SJSA1 (cell line): ENCODE measurements at places on chromosomes 2 and 18. TPM values are rescaled to one million over a fixed set of nuclear protein-coding genes. Genes with fewer than 3 reads are reported as not detected.

Gene SP100
- 42.2 and 63.3 TPM in 2 replicates for total RNA-seq

Gene CDKL4
- total RNA-seq, result 0.34 and 0.85 TPM in 2 replicates

DNA sequence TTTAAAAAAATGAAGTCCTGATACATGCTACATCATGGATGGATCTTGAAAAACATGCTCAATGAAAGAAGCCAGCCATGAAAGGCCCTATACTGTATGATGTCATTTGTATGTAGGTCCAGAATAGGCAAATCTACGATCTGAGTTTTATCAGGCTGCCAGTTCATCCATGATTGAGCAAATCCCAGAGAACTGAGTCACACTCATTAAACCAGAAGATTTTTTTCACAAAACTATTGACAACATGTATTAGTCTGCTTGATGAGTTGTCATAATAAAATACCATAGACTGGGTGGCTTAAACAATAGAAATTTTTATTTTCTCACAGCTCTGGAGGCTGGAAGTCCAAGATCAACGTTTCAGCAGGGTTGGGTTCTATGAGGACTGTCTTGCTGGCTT is 130.7 kb downstream of the MREG start:
- DNase-seq, result no peak
- H3K36me3 ChIP-seq, result no peaks in the 10 kb centered on the region
- no peaks in the 10 kb centered on the region for H3K27me3 ChIP-seq
- H3K27ac ChIP-seq, result no peak overlapping the region

Gene ALK
- total RNA-seq, result not detected in 2 replicates

DNA sequence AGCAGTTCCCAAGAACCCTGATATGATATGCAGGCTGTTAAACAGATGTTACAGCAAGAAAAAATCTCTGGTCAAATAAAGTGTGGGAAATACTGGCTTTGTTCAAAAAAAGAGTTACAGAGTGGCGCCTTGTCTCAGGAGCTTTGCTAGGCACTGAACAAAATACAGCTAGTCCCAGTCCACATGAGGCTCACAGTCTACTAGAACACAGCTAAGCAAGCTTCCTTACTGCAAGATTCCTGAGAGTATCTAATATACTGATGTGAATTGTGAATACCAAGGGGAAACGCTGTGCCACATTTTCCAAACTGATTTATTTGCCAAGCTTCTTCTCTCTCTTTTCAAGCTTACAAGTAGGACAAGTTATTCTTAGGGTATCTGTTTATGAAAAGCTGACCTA is 188.8 kb upstream of the NABP1 start:
- peaks cover 19% of the 10 kb centered on the region for H3K4me1 ChIP-seq
- H3K27ac ChIP-seq, result no peak overlapping the region
- no peak for DNase-seq
- no peaks in the 10 kb centered on the region for H3K36me3 ChIP-seq
- no peaks in the 10 kb centered on the region for H3K27me3 ChIP-seq

GRCh38 chr2:43086451-43087221 is 139.8 kb downstream of the ZFP36L2 start:
- H3K27ac ChIP-seq, result peak overlapping the region; percentile 93
- H3K36me3 ChIP-seq, result no peaks in the 10 kb centered on the region
- peak; percentile 95 for DNase-seq
- H3K27me3 ChIP-seq, result no peaks in the 10 kb centered on the region
- peaks cover 81% of the 10 kb centered on the region for H3K4me1 ChIP-seq
- H3K4me3 ChIP-seq, result no peak overlapping the region

GRCh38 chr18:63061303-63061702 is 258.3 kb downstream of the BCL2 start:
- no peak overlapping the region for H3K4me3 ChIP-seq
- peaks cover 2% of the 10 kb centered on the region; the same call in 1 of the 2 replicates for H3K36me3 ChIP-seq
- H3K27me3 ChIP-seq, result no peaks in the 10 kb centered on the region
- DNase-seq, result no peak
- no peak overlapping the region for H3K27ac ChIP-seq

- H3K4me1 ChIP-seq, result peaks cover 45% of the 10 kb centered on the region
- H3K4me3 ChIP-seq, result no peak overlapping the region
- H3K27ac ChIP-seq, result no peak overlapping the region
- peak; percentile 80 for DNase-seq
Measured at GRCh38 chr2:23620841-23621341, 235.9 kb downstream of the KLHL29 start.

- DNase-seq, result no peak
- peaks cover 75% of the 10 kb centered on the region for H3K4me1 ChIP-seq
- no peaks in the 10 kb centered on the region for H3K27me3 ChIP-seq
- H3K27ac ChIP-seq, result no peak overlapping the region
- H3K4me3 ChIP-seq, result no peak overlapping the region
- H3K36me3 ChIP-seq, result peaks cover 24% of the 10 kb centered on the region
Measured at GRCh38 chr2:120910164-120910563, 174.5 kb downstream of the GLI2 start.

DNA sequence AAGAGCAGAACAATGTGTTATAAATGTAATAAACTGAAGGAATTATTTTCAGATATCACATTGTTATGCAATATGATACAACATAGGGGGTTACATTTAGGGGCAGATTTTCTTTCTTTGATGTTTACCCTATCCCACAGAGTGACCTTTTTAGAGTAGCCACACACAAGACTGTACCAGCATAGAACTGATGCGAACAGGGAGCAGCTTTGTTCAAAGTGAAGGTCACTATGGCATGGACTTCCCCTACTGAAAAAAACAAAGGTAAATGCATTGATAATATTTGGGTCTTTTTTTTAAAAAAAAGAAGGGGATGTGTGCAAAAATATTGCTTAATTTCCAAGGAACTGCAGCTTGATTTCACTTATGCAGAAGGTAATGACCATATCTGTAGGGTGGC is 1354.9 kb downstream of the SUCLG1 start:
- H3K27ac ChIP-seq, result peak overlapping the region; percentile 83
- H3K27me3 ChIP-seq, result no peaks in the 10 kb centered on the region
- DNase-seq, result no peak
- H3K4me3 ChIP-seq, result no peak overlapping the region

DNA sequence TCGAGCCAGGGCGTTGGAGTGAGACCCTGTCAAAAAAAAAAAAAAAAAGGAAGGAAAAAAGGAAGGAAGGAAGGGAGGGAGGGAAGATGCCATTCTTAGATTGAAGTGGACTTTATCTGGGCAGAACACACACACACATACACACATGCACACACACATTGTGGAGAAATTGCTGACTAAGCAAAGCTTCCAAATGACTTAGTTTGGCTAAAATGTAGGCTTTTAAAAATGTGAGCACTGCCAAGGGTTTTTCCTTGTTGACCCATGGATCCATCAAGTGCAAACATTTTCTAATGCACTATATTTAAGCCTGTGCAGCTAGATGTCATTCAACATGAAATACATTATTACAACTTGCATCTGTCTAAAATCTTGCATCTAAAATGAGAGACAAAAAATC is 564 bp upstream of the TTR start:
- no peaks in the 10 kb centered on the region for H3K4me1 ChIP-seq
- no peak overlapping the region for H3K4me3 ChIP-seq
- no peaks in the 10 kb centered on the region for H3K27me3 ChIP-seq
- no peak for DNase-seq
- no peaks in the 10 kb centered on the region for H3K36me3 ChIP-seq
- no peak overlapping the region for H3K27ac ChIP-seq

Gene AQP4
- not detected in 2 replicates for total RNA-seq

- H3K4me3 ChIP-seq, result no peak overlapping the region
- H3K27ac ChIP-seq, result no peak overlapping the region
- no peaks in the 10 kb centered on the region for H3K36me3 ChIP-seq
- H3K4me1 ChIP-seq, result no peaks in the 10 kb centered on the region
- 0 out of 2 replicates have a peak, but pooled peaks cover 3% of the 10 kb centered on the region for H3K27me3 ChIP-seq
Measured at GRCh38 chr18:5155218-5155906, 41.7 kb downstream of the AKAIN1 start.

Gene NGEF
- total RNA-seq, result 9.3 and 13.8 TPM in 2 replicates

DNA sequence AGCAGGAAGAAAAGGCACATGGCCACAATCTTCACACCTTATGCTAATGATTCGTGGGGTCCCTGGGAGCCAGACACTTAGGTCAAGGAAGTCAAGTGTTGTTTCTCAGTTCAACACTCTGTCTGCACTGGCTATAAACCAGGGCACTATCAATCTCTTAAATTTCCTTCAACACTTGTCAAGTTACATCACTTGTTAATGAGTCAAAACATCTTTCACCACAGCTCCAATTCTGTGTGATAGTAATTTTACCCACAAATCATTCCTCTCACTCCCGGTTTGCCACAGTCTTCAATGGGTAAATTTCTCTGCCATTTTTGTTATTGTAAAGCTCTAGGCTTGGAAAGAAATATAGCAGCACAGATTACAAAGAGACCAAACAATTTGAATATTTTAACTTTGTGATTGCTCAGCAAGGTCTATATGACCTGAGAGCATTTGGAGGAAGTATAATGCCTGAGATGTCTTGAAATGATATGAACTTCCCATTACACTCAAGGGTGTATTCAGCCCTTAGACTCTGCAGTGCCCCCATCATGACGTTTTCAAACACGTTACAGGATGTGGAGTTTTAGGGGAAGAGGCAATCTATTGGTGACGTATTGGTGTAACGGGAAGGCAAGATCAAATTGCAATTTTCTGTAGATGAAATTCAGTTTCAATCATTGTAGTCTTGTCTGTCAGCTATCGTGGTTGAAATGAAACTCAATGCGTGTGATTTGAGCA is 78.7 kb downstream of the ICOS start:
- no peaks in the 10 kb centered on the region for H3K36me3 ChIP-seq
- H3K27ac ChIP-seq, result no peak overlapping the region
- no peaks in the 10 kb centered on the region for H3K27me3 ChIP-seq
- DNase-seq, result no peak

GRCh38 chr2:169504651-169505050 is 4.9 kb upstream of the KLHL41 start:
- no peak for DNase-seq
- peaks cover 9% of the 10 kb centered on the region for H3K4me1 ChIP-seq
- no peaks in the 10 kb centered on the region for H3K27me3 ChIP-seq
- no peak overlapping the region for H3K27ac ChIP-seq
- no peaks in the 10 kb centered on the region; the same call in 1 of the 2 replicates for H3K36me3 ChIP-seq

GRCh38 chr2:233060980-233061590 is 943 bp downstream of the INPP5D start:
- no peaks in the 10 kb centered on the region for H3K27me3 ChIP-seq
- no peak for DNase-seq
- H3K4me1 ChIP-seq, result 0 out of 2 replicates have a peak, but pooled peaks cover 4% of the 10 kb centered on the region
- no peak overlapping the region for H3K4me3 ChIP-seq
- no peak overlapping the region for H3K27ac ChIP-seq
- no peaks in the 10 kb centered on the region for H3K36me3 ChIP-seq

- peak overlapping the region; percentile 61 for H3K27ac ChIP-seq
- no peak overlapping the region for H3K4me3 ChIP-seq
- H3K36me3 ChIP-seq, result peaks cover 46% of the 10 kb centered on the region
- peaks cover 58% of the 10 kb centered on the region for H3K4me1 ChIP-seq
Measured at GRCh38 chr2:20221555-20221973, 3.4 kb downstream of the SDC1 start.

DNA sequence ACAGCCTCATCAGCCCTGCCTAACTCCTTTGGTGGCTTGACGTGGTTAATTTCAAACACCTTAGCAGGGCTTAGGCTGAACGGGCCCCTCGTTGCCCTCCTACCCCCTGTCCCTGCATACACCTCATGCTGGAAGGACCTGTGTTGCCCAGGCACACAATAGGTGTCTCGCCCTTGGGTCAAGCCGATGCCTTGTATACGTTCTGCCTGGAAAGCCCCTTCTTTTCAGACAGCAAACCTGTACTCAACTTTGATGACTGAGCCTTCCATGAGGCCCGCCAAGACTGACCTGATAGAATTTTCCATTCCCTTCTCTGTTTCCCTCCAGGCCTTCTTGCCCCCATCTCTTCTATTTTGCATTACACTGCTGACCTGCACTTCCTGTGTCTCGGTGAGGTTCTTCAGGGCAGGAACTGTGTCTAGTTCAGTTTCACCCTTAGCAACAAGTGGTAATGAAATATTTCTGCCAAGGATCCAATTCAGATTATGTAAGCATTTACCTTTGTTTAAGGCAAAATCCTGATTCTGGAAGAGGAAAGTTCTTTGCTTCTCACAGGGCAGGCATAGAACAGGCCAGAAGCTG is 7.9 kb downstream of the GREB1 start:
- no peak overlapping the region for H3K4me3 ChIP-seq
- no peaks in the 10 kb centered on the region for H3K4me1 ChIP-seq
- DNase-seq, result no peak
- peaks cover 38% of the 10 kb centered on the region for H3K27me3 ChIP-seq
- no peaks in the 10 kb centered on the region for H3K36me3 ChIP-seq
